ENCODE measurements at places on chromosomes 2 and 18. TPM values are rescaled to one million over a fixed set of nuclear protein-coding genes. Genes with fewer than 3 reads are reported as not detected.

The ANKRD36 gene
- 18.1 TPM for total RNA-seq

The TEKT4 gene
- total RNA-seq, result not detected

The OSBPL6 gene
- total RNA-seq, result 1.2 TPM

The FHOD3 gene
- total RNA-seq, result 0.96 TPM

The CFC1 gene
- total RNA-seq, result not detected

The STAT4 gene
- 4.6 TPM for total RNA-seq

The IL36G gene
- total RNA-seq, result not detected

The GALNT14 gene
- total RNA-seq, result 2.6 TPM

The LBX2 gene
- total RNA-seq, result 1.6 TPM

The TPO gene
- 3.0 TPM for total RNA-seq

The CBLN2 gene
- not detected for total RNA-seq

The PSMA8 gene
- not detected for total RNA-seq

The PLA2R1 gene
- 13.4 TPM for total RNA-seq

DNA sequence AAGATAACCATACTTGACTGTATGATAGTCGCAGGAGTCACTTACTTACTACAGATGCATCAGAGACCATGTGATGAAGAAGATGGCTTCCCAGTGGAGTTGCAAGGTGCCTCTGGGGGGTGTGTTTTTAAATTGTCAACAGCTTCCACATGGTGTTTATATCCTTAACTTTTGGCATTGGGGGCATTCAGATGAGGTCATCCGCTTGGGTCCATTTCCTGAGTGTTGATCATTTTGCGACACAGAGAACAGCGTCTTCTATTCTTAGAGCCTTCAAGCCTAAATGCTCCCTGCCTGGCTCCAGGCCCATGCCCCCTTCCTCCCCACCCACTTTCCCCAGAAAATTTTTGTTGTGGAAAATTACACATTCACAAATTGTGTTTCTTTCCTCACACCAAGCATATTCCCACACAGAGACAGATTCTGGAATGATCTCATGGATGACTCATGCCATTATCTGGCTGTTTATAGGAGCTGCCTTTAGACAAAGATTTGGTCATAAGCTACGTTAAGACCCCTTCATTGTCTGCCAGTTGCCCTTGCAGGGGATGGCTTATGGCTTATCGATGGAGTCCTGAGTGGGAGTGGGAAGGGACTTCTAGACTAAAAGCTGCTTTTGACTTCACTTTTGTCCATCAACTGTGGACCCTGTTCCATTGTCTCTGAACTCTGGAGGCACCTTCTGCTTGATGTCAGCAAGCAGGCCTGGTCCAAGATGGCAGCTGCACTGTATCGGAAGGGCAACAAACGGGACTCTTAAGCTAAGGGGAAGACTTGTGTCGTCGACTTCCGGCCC lies 91.8 kb downstream of the CABLES1 start:
- DNase-seq, result no peak

DNA sequence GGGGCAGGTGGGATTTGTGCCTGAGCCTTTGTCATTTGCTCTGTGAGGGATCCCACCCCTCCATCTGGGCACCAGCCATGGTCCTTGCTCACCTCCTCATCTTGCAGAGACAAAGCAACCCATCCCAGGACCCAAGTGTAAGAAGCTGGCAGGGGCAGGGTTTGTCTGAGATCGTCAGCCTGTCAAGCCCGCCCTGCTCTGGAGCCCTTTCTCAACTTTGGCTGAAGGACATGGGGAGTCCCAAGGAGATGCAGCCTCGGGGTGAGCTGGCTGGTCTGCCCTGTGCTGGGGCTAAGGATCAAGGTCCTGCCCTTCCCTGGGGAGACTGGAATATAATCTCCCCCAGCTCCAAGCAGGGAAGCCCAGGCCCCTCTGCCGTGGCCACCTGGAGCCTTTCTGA lies 86.0 kb downstream of the CAPN13 start:
- DNase-seq, result no peak

DNA sequence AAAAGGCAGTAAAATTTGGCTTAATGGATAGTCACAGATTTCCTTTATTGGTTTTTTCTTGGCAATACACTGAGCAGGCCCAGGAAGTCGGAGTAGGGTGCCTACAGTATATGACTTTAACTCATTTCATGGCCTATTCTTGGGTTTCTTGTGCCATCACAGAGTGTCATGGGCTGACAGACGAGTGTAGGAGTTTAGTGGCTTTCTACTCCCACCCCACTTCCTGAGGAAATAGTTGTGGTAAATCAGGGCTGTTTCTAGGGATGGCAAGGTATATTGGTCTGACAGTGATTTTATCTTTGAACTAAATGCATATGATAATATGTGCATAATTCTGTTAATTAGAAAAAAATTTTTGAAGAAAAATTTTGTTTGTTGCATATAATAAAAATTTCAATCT lies 100.1 kb downstream of the PLCL1 start:
- no peak for DNase-seq

DNA sequence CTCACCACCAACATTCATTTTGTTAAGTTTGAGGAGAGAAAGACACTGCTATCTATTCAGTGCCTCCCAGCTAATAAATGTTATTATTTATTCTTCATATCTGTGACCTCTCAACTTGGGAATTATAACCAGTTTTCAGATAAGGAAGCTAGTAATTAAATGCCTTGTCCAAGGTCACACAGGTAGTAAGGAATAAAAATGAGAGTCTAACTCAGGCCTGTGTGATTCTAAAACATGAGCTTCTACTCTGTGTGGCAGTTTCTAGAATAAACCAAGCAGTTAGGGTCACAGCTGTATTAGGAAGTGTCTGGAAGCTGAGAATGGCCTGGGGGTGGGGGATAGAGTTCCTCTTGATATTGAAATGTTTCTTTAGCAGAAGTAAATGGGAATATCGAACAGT lies 137.8 kb upstream of the LRATD1 start:
- DNase-seq, result no peak

- no peak for DNase-seq
These were observed 14.3 kb upstream of the TRIB2 start for GRCh38 chr2:12702168-12703121.

DNA sequence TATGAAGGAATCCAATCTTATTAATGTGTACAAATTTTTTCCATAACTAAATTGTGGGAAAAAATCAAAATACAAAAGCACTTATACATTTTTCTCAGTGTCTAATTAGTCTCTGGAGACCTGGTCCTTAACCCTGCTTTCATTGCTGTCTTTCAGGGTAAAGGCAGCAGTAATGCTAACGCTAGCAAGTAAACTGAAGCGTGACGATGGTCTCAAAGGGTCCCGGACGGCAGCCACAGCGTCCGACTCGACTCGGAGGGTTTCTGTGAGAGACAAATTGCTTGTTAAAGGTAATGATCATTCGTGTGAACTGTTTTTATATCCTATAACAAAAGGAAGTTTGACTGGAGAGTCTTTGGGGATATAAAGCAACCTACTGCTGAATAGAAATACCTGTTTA lies 6.1 kb downstream of the UBE2F start:
- DNase-seq, result no peak

GRCh38 chr2:45721150-45721549 lies 69.7 kb downstream of the PRKCE start:
- DNase-seq, result no peak

DNA sequence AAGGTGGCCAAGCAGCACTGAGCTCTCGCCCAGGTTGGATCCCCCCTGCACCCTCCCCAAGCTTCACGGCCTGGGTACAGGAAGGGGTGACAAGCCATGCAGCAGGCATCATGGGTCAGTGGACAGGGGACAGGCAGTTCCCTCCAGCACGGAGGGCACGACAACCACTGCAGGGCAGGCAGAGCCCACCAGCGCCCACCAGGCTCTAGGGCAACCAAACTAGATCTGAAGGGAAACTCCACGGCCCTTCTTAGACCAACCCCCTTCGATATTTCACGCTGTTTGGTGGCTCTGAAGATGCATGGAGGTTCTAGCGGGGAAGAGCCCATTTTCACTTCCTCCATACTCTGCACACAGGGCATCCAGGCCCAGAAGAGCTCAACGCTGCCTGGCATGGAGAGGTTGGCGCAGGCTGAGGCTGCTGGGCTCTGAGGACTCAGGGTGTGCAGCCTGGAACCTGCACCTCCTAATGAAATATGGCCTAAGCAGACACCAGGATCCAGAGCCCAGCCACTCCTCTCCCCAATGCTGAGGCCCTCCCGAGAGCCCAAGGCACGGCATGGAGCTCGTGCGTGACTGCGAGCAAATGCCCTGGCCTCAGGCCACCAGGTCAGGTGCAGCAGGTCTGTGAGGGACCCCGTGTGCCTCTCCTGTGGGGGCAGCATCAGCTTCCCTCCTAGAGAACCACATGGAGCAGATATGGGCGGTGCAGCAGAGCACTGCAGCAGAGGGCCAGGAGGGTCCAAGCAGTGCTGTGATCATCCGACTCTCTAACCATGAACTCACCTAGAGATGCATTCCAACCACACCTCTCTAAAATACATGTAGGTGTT lies 8.7 kb upstream of the MTERF4 start:
- DNase-seq, result no peak

- no peak for DNase-seq
These were observed 20.5 kb upstream of the ZNF236 start for GRCh38 chr18:76801567-76802505.

GRCh38 chr2:205367331-205367935 lies 314.9 kb upstream of the NRP2 start:
- DNase-seq, result no peak

GRCh38 chr2:128447538-128447995 lies 128.9 kb upstream of the HS6ST1 start:
- peak; percentile 8 for DNase-seq

DNA sequence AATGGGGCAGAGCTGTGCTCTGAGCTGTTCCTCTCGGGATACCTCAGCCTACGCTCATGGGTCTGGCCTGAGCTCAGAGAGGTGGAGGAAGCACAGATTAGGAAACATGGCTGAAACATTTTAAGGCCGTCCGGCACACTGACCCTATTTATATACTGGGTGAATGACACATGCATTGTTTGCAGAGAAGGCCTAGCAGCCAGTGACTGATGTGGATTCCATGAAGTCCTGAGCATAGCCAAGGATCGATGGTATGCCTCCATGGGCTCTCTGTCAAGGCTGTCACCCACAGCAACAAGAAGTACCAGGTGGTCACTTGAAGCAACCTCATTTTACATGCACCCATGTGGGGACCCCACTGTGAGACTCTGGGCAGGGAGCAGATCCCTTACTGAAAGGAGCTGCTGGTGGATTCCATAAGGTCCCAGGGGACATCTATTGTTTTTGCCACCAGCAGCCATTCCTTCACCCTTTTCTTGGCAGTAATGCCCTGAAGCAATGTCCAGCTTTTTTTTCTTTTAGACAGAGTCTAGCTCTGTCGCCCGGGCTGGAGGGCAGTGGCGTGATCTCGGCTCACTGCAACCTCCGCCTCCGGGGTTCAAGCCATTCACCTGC lies 8.4 kb downstream of the PTMA start:
- DNase-seq, result no peak

- no peak for DNase-seq
These were observed 45.1 kb upstream of the FOSL2 start for GRCh38 chr2:28347596-28347995.

GRCh38 chr2:208502288-208502687 lies 95.7 kb downstream of the PTH2R start:
- no peak for DNase-seq

DNA sequence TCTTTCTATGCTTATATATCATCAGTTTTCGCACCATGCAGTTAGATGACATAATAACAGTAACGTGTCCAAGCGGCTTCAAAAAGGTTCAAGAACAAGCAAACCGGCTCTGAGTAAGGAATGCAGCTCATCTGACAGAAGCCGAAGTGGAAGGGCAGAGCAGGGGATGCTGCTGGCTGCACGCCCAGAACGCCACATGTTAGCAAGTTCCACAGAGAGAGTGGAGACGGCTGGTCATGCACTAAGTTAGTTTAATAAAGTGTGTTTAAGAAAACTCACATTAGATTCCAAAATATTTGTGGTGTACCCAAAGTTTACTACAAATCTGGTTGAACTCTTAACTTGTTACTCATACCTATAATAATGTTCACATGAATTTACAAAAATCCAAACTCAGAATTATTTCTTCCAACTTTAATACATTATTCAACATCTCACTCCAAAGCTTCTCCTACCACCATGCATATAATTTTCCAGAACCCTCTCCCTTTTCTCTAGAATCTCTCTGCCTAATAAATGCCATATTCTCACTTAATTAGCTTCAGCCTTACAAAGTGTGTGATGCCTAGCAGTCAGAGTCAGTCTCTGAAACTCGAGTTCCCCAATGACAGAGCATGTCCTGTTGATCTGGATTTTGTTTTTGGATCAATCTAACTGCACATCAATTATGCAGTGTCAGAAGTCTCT lies 170.0 kb downstream of the DNAH7 start:
- DNase-seq, result peak; percentile 28

DNA sequence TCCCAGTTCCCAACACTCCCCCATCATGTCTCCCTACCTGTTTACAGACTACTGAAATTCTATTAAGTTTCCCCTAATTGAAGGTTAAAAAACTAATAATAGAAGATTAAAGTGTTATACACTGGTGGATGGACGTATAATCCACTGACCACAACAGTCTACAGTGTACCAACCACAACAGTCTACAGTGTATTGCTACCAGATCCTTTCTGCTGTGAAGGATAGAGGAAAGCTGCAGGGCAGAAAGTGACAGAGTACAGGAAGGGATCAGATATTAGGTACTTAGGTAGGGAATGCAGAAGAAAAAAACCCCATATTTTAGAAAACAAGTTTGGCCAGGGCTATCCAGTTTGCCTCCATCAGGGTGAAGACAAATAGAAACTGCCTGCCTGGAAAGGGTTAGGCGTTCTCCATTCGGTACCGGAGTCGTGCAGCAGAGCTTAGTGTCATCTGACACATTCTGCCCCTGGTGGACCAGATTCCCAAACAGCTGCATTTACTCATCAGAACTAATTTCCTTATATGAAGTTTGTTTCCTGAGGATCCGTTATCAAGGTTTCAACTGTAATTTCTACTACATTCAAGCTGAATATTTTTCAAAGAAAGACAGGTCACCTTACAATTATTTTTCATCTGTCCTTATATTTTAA lies 49.9 kb downstream of the KLF7 start:
- no peak for DNase-seq

- DNase-seq, result no peak
These were observed 24.5 kb upstream of the GIGYF2 start for GRCh38 chr2:232672588-232672987.

GRCh38 chr2:16442971-16443370 lies 222.7 kb downstream of the CYRIA start:
- DNase-seq, result no peak

DNA sequence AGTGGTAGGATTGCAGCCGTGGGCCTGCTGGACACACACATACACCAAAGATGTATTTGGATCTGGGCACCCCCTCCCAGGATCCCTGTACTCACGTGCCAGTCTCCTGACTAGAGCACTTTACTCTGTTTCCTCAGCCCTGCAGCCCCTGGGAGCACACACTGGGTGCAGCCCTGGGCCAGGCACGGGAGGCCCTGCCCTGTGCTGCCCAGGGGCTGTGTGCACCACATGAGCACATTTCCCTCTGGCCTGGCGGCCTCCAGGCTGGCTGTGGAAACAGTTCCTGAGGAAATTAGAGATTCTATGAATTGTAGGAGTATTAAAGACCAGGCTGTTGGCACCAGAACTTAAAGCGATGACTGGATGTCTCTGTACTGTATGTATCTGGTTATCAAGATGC lies 45.4 kb downstream of the BCL2L11 start:
- no peak for DNase-seq

GRCh38 chr2:230525682-230526081 lies 109.7 kb downstream of the SP100 start:
- DNase-seq, result no peak

- no peak for DNase-seq
These were observed 41.6 kb downstream of the SLC25A12 start for GRCh38 chr2:171852366-171852888.
